ENCODE measurements at places on chromosomes 6 and 20. TPM values are rescaled to one million over a fixed set of nuclear protein-coding genes. Genes with fewer than 3 reads are reported as not detected.

- DNase-seq: no peak
Observed at GRCh38 chr6:131876545-131876944, 68.7 kb downstream of the ENPP1 start.

- no peak for DNase-seq
Observed at GRCh38 chr6:132494954-132495353, 18.0 kb downstream of the STX7 start.

- no peak for DNase-seq
Observed at GRCh38 chr20:49471397-49471796, 11.1 kb downstream of the KCNB1 start.

- no peak for DNase-seq
Observed at GRCh38 chr20:58652606-58653294, 1.7 kb downstream of the STX16 start.

Gene POM121L2
- polyA plus RNA-seq: not detected

DNA sequence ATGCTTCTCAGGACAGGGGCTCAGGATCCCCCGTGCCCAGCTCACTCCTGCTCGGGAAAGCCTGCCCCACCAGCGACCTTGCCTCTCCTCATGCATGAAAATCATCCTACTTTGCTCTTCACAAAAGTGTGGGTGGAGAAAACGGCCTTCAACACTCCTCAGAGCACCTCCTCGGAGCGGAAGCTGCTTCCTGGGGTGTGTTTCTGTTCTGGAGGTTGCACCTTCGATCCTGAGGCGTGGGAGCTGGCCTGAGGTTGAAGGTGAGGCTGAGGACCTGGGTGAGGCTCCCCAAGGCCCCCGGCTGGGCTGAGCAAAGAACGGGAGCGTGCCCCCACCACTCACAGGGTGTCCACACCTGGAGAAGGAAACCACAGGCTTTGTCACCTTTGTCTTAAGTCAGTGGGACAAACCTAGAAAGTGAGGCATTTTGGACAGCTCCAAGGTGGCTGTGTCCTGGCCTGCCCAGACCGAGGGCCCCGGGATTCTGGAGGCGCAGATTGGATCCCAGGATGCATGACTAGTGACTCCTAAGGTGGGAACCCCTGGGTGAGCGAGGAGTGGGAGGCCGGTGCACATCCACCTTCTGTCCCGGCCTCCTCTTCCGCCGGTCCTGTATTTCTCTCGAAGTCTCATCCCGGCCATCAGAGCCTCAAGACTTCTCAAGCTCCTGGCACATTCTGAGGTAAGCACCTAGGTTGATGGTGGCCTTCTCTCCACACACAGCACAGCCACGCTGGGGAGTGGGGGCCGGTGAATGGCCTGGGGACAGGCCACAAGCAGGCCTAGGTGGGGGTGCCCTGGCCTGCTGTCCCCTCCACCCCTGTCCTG is 104.7 kb downstream of the TMEM242 start:
- DNase-seq: no peak

DNA sequence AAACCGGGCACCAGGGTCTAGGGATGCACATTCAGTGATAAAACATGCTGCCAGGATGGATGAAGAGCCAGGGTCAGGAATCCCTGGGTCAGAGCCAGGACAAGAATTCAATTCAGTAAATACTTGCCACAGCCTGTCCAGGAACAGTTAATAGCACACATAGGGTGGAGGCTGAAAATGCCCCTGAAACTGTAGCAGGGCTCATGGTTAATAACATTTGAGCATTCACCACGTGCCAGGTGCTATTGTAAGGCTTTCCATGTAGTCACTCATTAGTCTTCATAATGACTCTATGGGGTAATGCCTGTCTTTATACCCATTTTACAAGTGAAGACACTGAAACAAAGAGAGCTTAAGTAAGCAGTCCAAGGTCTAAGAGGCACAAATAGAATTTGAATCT is 296.3 kb downstream of the LRFN2 start:
- DNase-seq: no peak

GRCh38 chr20:36109251-36109947 is 45.1 kb upstream of the EPB41L1 start:
- no peak for DNase-seq

Gene MAPK13
- polyA plus RNA-seq: 3.8 TPM

GRCh38 chr6:52982680-52983079 is 12.4 kb downstream of the GSTA4 start:
- no peak for DNase-seq

- no peak for DNase-seq
Observed at GRCh38 chr6:30847971-30848436, 36.3 kb upstream of the DDR1 start.

Gene F13A1
- not detected for polyA plus RNA-seq

- no peak for DNase-seq
Observed at GRCh38 chr6:89268776-89269175, 46.3 kb downstream of the GABRR2 start.

DNA sequence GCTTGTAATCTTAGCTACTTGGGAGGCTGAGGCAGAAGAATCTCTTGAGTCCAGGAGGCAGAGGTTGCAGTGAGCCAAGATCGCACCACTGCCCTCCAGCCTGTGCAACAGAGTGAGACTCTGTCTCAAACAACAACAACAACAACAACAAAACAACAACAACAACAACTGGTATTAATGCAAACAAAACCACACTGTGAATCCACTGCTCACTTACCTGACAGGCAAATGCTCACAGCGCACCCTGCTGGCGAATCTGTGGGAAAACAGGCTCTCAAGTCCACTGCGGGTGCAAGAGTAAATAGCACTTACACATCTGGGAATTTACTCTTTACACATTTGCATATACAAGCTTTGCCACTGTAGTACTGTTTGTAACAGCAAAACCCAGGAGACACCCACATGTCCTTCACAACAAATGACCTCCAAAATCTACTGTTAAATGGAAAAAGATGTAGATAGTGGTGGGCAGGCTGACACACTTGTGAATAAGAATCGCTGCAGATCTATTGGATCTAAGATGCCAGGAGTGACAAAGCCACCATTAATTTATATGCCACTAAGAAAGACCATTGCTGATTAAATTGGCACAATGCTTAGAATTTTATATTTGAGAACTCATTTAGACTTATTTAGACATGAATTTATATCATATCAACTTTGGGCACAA is 29.3 kb downstream of the NSFL1C start:
- DNase-seq: peak; percentile 72

Gene FOXQ1
- polyA plus RNA-seq: 0.07 TPM

DNA sequence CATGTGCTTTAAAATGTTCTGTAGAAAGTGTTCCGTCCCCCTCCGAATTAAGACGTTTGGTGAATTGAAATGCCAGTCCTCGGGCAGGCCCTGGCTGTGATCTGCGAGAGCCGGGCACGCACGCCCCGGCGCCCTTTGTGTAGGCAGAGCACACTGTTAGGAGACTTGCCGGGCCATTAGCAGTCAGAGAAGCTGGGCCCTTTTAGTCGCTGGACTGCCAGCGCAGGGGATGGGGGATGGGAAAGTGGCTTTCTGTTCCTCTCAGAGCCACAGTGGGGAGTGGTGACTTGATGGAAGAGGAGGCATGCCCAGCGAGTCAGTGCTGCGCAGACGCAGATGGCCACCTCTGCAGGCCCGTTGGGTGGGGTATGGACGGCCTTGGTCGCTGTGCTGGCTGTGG is 2.2 kb downstream of the PPP1R3G start:
- no peak for DNase-seq

DNA sequence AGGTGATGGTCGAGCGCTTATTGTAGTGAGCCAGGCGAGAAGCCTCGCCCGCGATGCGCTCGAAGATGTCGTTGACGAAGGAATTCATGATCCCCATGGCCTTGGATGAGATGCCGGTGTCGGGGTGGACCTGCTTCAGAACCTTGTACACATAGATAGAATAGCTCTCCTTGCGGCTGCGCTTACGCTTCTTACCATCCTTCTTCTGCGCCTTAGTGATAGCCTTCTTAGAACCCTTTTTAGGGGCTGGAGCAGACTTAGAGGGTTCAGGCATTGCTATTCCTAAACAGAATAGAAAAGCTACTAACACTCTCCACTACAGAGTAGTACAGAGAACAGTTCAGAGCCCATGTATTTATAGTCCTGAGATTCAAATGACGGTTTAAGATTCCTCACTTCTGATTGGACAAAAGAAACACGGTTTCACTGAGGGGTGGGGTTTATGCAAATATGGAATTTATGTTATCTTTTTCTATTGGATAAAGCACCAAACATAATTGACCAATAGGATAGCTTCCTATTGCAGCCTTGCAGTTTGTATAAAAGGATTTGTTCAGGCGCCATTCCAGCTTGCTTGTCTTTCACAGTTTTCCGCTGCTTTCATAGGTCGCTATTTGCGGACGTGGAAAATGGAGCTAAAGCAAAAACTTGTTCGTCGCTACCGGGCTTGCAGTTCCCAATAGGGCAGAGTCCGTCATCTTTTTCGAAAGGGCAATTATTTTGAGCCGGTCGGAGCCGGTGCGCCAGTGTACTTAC is 43.7 kb upstream of the HFE start:
- DNase-seq: peak; percentile 96

DNA sequence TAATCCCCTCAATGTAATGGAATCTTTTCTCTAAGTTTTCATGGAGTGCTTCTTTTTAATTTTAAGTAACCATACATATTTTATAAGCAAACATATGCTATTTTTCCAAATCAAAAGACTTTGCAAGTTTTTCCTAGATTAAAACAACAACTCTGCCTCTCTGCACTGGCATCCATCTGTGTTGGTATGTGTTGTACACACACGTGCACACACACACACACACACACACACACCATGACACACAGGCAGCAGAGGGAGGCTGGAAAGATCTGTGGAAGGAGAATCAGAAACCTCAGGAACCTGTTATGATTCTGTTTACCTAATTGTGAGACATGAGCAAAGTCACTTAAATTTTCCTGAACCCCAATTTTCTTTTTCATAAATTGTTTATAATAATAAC is 295.0 kb upstream of the PRDM1 start:
- no peak for DNase-seq

DNA sequence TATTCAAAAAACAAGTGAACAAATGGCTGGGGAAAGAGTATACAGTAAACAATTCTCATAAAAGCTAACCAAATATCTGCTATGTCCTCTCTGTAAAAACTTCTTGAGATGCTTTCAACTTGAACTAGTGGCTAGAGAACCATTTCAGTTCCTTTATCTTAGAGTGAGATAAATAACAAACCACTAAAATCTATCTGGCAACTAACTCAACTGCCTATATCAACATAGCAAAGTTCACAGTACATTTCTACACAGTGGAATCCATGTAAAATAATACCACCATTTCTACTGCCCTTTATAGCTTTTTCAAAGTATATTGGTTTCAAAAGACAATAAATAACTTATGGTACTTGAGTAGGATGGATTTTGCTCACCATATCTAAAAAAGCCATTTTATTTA is 95.1 kb downstream of the MMS22L start:
- no peak for DNase-seq

DNA sequence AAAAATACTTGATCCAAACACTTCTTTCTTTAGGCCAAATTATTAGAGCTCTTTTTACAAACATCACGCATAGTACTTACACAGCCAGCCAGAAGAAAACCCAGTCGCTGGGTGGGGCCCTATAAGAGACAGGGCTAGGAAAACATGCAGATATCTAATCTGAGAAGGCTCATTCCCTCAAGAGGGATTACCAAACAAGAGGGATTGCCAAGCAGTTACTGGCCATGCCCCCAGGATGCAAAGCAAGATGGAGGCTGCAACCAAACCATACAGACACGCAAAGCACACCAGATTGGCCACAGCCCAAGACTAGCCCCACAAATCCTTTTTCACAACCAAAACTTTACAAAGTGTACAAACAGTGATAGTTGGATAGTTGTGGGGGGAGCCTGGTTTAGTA is 1235.4 kb upstream of the GJE1 start:
- no peak for DNase-seq

GRCh38 chr6:87683890-87684289 is 18.1 kb downstream of the AKIRIN2 start:
- DNase-seq: no peak

Gene TFAP2C
- polyA plus RNA-seq: not detected

DNA sequence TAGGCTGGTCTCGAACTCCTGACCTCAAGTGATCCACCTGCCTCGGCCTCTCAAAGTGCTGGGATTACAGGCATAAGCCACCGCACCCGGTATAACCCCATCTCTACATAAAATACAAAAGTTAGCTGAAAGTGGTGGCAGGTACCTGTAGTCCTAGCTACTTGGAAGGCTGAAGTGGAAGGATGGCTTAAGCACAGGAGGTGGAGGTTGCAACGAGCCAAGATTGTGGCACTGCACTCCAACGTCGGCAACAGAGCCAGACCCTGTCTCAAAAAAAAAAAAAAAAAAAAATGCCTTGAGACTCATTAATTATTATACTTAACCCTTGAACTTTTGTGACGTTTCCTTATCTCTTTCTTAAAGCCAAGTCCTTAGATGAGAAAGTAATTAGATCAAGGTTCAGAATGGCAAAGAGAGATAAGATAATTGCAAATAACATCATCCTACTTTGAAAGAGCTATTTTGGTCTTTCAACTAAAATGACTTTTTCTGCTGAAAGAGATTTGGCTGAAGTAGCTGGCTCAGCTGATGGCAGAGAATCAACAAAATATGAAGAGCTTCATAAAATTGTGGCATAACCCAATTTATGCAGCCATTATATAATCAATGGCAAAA is 4.7 kb upstream of the SHLD1 start:
- DNase-seq: no peak

GRCh38 chr6:14721103-14721758 is 524.6 kb upstream of the JARID2 start:
- no peak for DNase-seq

DNA sequence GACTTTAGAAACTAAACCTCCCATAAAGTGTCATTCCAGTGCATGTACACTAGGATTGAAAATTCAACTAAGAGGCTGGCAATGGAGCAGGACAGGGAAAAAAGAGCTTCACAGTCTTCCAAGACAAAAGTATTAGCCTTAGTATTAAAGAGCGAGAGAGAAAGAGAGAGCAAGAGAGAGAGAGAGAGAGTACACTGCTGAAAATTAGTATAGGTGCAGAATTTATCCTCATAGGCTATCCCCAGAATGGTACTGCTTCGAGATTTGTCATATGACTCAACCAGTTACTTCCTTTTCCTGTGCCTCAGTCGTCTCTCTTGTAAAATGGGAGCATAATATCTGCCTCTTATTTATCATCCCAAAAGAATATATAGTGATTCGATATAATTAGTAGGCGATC is 543.2 kb upstream of the JARID2 start:
- DNase-seq: no peak

GRCh38 chr6:147081076-147081609 is 123.1 kb upstream of the STXBP5 start:
- DNase-seq: no peak

DNA sequence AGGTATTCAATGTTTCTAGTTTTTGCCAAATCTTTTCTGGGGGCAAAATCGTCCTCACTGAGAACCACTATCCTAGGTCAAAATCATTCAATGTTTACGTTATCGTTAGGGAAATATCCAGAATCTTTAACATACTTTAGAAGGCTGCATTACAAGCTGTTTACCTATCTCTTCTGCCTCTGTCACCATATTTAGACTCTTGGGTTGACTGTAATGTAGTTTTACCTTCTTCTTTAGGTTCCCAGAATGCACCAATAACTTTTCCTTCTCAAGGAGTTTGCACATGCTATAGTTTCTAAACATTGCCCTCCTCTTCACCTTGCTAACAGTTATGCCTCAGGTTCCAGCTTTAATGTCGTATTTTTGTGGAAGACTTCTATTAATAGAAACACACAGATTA is 1185.5 kb upstream of the ADGRB3 start:
- no peak for DNase-seq

Data from AG04450 (cell line).